Bronchial epithelial cell (primary cell): ENCODE measurements at places on chromosomes 5 and 9.

DNA sequence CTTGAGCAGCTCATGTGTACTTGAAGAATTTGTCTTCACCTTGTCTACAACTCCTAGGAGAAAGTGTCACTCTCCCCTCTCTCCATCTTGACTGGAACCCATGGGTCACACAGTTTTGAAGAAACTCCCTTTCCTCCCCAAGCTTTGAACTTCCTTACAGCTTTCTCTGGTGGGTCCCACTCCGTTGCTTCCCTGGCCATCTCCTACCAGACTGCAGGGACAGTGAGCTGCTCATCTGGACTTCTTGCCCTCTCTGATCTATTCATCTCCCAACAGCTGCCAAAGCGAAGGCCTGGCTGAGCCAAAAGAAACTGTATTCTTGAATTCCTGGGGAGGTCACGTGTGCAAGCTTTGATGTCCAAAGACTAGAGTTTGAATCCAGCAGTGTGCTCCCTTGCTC, 22.7 kb upstream of the CXCL14 start:
- no peak for DNase-seq

DNA sequence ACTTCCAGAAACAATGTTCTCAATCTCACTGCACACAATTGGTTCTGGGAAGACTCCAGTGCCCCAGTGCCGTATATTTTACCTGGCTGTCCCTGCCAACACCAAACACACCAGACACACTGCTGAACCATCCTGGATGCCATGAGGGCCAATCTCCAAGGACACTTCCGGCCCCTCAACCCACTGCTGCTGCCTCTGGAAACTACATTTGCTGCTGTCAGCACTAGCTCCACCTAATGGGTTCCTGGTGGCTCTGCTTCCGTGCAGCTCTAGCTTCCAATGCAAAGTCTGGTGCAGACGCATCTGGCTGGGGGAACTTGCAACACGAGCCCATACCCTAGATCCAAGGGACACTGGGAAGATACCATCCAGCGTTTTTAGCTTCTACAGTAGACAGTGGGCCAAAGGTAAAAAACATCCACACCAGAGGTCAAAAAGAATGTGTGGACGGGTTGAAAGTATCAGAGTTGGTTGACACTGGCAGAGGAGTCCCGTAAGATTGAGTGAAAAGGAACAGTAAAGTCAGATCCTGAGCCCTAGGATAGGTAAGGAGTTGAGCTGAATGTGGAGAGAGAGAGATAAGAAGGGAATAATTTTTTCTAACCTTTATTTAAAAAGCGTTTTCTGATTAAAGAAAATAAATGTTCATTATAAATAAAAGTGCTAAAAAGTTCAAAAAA, 99.7 kb upstream of the KIF2A start:
- peak; percentile 15 for DNase-seq

DNA sequence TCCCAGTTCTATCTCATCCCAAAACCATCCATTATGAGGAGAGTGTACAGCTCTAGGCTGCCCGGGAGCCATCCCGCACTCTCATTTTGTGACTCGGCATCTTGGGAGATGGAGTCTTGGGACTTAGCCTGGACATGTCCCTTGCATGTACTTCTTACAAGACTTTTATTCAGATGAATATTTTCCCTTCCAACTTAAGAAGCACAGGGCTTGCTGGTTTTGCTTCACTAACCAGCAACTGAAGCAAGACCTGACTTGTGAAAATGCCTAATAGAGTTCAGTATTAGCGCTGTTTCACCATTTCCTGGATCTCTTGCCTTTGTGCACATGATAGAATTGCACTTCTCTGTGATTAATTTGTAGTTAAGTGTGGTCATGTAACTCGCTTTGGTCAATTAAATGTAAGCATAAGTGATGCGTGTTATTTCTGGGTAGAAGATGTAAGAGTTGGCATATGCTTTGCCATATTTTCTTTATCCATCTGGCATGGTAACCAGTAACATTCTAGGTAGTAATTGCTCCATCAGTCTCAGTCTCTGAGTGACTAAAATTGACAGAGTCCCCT, 55.8 kb downstream of the PDCD1LG2 start:
- DNase-seq, result peak; percentile 98

- no peak for DNase-seq
These were observed 681 bp downstream of the F2R start for GRCh38 chr5:76716456-76717157.

DNA sequence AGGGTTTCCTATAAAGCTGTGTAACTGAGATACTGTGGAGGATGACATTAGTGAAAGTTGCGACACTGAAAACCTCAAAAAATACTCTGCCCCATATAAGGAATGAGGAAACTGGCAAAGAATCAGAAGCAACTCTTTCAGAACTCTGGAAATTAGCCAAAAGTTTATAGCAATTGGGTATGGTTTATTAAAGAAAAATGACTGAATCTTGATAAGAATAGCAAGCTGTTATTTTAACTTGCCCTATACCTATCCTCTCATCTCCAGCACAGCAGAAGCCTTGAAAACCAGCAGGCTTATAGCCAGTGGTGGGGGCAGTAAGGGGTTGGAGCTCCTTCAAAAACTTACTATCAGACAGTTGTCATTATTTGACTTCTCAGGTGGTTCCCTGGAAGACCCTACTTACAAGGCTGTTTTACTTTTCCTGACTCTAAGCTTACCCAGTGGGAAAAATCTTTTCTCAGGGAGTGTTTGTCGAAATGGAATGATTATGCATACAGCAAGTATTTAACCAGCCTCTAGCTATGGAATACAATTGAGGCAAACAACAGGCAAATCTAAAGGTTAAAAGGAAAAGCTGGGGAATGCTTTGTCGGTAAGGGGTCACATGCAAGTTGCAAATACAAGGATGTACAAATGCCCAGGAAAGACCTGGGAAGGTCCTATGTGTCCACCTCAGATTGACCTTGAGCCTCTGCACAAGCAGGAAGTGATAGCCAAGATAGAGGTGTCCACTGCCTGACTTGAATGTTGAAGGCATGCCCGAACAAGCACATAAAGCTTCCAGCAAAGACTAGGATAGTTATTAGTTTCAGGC, 21.0 kb upstream of the FAM151B start:
- DNase-seq, result peak; percentile 80

DNA sequence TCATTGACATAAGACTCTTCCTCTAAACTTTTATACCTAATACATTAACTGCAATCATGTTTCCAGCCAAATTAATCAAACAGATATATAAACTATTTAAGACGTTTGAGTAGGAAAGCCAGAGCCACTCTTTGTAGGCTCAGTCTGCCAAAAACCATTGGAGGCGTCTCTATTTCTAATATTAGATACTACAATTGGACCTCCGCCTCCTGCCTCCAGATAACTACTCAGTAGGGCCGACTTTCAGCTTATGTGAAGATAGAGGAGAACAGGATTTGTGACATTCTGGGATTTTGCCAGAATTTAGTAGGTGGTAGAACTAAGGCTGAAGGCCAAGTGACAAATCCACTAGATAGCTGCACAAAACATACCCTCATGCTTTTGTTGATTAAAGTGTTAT, 463.0 kb downstream of the CETN3 start:
- DNase-seq, result no peak

GRCh38 chr9:133950629-133951111, 41.5 kb downstream of the VAV2 start:
- DNase-seq, result no peak

DNA sequence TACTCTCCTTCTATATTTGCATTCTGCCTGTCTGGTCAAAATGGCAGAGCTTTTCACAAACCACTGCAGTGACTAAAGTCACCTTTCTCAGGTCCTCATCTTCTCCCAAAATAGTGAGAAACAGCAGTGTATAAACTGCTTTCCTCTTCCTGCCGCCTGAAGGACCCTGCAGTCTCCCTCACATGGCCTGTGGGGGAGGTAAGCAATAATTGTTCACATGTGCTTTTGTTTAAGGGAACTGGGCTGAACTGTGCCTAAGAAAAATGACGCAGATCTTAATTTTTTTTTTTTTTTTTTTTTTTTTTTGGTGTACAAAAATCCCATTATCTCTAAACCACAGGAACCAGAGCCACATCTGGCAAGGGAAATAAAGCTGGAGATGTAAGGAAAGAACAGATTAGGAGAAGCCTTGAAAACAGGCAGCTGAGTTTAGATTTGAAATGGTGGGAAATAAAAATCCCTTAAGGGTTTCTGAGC, 131.7 kb upstream of the VLDLR start:
- DNase-seq, result no peak

GRCh38 chr5:107574287-107574686, 96.5 kb downstream of the EFNA5 start:
- DNase-seq, result no peak

GRCh38 chr9:126171641-126172040, 155.0 kb upstream of the MVB12B start:
- DNase-seq, result no peak

DNA sequence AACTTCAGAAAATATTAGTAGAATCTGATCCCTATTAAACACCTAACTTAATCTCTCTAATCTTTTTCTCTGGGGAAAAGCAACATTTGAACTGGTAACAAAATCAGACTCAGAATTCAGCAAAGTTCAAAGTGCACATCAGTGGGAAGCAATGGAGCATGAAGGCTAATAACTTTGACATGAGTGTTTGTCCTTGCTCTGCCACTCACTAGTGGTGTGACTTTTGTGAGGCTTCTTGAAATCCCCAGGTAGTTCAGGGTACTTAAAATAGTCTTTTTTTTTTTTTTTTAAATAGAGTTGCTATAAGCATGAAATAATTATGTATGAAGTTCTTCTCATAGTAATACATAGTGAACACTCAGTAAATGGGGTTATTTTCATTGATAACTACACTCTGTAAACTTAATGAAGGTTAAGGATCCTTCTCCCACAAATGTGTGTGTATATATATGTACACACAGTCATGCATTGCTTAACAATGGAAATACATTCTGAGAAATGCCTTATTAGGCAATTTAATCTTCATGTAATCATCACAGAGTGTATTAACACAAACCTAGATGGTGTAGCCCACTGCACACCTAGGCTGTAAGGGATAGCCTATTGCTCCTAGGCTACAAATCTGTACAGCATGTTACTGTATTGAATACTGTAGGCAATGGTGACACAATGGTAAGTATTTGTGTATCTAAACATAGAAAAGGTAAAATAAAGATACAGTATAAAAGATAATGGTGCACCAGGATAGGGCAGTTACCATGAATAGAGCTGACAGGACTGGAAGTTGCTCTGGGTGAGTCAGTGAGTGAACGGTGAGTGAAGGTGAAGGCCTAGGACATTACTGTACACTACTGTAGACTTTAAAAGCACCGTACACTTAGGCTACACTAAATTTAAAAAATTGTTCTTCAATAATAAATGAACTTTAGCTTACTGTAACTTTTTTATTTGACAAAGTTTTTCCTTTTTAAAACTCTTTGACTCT, 73.3 kb upstream of the HMHB1 start:
- peak; percentile 79 for DNase-seq

- DNase-seq, result no peak
These were observed 7.7 kb downstream of the IL13 start for GRCh38 chr5:132665574-132666080.

DNA sequence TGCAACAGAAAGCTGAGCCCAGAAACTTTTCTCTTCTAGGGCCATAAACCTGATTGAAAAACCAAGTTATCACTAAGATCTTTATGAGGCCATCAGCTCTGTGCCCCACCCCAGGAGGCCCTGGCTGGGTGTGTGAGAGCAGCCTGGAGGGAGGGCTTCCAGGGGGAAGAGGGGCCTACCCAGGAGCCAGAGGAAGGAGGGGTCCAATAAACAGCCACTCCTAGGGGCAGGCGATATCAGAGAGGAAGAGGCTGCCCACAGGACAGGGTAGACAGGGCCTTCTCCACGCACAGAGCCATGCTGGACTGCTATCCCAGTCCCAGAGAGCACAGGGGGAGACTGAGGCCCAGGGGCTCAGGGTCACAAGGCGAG, 4.5 kb upstream of the CDX1 start:
- no peak for DNase-seq

DNA sequence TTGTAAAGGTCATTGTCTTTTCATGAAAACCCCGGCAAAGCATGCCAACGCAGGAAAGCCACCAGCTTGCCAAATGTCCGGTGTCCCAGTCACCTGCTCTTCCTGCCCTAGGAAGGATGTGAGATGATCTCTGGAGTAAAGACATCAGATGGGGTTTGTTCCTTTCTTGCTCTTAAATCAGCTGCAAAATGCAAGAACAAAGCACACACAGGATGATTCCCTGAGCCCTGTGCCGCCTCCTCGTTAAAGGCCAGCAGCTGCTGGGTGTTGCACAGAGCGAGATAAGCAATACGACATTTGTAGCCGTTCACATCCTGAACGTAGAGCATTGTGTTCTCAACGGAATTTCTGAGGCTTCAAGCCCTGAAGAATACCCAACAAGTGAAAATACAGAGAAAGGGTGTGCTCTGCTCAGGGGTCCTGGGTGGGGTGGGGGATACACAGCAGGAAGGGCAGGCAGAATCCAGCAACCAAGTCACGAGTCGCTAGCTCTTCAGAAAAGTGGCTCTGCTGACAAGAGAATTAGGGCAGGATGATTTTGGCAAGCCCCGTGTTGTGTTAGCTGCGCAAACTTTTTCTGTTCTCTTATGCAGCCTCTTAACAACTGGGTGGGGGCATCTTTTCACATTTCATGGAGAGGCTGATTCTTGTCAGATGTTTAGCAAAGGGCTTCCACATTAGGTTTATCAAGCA, 229.2 kb upstream of the MAP3K1 start:
- no peak for DNase-seq

GRCh38 chr9:135526730-135527571, 5.7 kb downstream of the LCN1 start:
- DNase-seq, result no peak

DNA sequence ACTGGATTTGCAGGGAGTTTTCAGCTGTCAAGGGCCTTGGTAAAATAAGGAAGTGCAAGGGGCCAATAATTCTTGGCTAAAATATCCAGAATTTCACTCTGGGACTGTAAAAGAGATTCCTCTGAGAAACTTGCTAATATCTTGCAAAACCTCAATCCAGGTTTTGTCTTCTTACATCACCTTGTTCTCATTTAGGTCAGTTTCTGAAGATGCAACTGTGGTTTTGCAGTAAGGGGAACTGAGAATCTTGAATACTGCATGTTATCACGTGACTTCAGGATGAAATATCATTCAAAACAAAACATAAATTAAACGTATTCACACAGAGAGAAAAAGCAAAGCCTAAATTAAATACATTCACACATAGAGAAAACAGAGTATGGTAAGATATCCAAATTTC, 35.0 kb upstream of the RIC1 start:
- no peak for DNase-seq

GRCh38 chr5:17282283-17283120, 65.1 kb downstream of the BASP1 start:
- DNase-seq, result no peak
